ENCODE measurements at places on chromosomes 7 and 10.

DNA sequence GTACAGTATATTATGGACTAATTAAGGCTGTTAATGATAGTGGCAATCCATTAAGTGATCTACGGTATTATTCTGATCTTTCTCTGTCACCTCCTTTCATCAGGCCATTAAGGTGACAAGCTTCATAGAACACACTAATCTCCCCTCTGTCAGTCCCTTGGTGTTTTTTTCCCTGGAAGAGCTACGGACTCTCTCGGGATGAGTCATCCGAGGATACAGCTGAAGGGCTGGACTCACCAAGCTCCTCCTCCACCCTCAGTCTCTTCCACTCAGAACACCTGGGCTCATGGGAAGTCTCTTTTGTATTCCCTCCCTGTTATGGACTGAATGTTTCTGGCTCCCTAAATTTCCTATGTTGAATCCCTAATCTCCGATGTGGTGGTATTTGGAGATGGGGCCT lies 69.8 kb upstream of the PLXNA4 start:
- DNase-seq, result no peak

- DNase-seq, result peak; percentile 43
Observed at GRCh38 chr7:20466543-20467021, 135.9 kb downstream of the ITGB8 start.

- DNase-seq, result no peak
Observed at GRCh38 chr7:98727146-98727709, 110.1 kb downstream of the NPTX2 start.

- DNase-seq, result no peak
Observed at GRCh38 chr7:130150587-130150986, 54.6 kb downstream of the TMEM209 start.

- no peak for DNase-seq
Observed at GRCh38 chr10:116112232-116113231, 160.5 kb downstream of the GFRA1 start.

DNA sequence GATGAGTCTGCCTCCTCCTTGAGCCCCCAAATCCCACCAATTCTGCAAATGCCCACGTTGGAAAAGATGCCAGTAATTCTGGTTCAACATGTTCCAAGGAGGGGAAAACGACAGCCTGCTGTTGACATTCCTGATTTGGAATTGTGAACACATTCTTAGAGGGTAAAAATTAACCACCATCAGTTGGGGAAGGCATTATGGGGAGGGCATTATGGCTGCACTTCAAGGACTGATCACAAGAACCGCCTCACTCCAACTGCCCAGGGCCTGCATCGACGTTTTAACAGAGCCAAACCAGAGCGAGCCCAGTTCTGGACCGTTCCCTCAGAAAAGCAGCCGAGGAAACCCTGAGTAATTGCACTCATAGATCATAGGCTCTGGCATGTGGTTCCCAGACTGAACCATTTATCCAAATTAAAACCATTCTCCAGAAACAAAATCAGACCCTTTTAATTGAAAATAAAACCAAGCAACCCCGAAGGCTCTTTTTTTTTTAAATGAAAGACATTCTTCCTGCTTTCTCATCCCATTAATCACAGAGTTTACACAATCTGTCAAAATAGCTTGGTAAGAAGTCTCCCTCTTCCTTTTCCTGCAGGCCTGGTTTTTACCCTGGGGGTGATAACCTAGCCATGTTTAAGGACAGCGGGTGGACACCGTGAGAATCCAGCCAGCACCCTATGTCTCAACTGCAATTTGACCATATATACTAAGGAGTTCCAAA lies 8.0 kb downstream of the TNS3 start:
- DNase-seq, result peak; percentile 84

- no peak for DNase-seq
Observed at GRCh38 chr10:117134056-117134305, 4.1 kb downstream of the VAX1 start.

- no peak for DNase-seq
Observed at GRCh38 chr10:43024942-43025700, 51.7 kb upstream of the RET start.

GRCh38 chr7:131131746-131132431 lies 195.8 kb upstream of the MKLN1 start:
- DNase-seq, result no peak

- DNase-seq, result no peak
Observed at GRCh38 chr10:102120991-102121738, 997 bp upstream of the LDB1 start.

- no peak for DNase-seq
Observed at GRCh38 chr10:124387078-124387874, 31.4 kb downstream of the OAT start.

DNA sequence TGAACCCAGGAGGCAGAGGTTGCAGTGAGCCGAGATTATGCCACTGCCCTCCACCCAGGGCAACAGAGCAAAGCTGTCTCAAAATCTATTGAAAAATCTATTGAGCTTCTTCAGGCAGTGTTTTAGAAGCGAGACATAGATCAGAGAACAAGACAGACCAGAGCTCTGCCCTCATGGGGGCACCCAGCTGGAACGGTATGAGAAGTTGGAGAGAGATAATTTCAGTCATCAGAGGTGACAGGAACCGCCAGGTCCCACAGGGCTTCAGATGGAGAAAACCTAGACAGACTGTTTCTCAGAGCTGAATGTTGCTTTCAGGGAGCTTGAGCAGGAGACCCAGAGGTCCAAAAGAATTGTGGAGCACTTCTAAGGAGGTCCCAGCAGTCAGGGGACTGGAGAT lies 14.2 kb upstream of the GTF2IRD1 start:
- no peak for DNase-seq

- no peak for DNase-seq
Observed at GRCh38 chr7:70679661-70680060, 452.3 kb upstream of the GALNT17 start.

Measured in MV-4-11 (cell line).